ENCODE measurements at places on chromosomes 6 and 20.

GRCh38 chr20:47785854-47786764, 828 bp upstream of the SULF2 start:
- DNase-seq: peak; percentile 85

GRCh38 chr6:158909938-158910337, 90.1 kb downstream of the RSPH3 start:
- DNase-seq: no peak

DNA sequence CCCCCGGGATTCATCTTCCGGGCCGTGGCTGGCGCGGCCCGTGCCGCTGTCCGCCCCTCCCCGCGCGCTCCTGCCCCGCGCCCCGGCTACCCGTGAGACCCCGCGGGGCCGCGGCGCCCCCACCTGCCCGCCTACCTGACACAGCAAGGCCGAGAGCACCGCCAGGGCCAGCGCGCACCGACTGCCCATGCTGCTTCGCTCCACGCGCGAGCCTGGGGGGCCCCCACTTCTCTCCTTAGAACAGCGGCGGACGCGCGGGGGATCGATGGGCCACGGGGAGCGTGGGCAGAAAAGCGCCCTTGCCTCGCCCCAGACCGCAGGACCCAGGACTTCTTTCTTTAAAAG, 955 bp downstream of the DLL1 start:
- no peak for DNase-seq

GRCh38 chr20:60137657-60138245, 179.5 kb downstream of the CDH26 start:
- no peak for DNase-seq

DNA sequence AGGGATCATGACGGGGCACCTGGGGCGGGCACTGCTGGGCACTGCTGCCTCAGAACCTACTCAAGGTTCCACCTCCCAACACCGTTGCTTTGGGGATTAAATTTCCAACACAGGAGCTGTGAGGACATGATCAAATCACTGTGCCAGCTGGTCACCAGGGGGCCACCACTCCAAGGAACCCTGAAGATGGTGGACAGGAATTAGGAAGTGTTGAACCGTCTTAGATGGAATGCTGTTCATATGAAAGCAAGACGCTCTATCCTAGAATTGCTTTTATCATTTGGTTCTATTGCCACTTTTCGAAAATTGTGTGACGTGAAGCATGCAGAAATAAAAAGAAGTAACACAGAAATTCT, 140.3 kb downstream of the DLL1 start:
- no peak for DNase-seq

GRCh38 chr6:64553249-64553786, 917.7 kb downstream of the PHF3 start:
- DNase-seq: no peak

- DNase-seq: no peak
These were observed 480.0 kb downstream of the MEI4 start for GRCh38 chr6:78132671-78133410.

DNA sequence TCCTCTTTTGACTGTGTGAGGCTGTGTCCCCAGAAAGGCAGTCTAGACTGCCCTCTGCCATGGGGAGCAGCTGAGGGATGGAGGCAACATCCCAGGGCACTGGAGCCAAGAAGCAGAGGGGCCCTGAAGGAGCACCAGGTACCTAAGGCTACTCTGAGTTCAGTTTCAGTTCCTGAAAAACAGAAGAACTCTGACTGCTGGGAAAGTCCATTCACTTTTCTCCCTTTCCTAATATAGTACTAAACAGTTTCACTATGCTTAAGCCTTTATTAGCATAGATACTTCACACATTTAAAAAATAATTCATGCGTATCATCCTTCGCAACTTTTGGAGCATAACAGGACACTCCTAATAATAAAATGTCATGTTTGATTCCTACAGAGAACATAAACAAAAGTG, 130.0 kb downstream of the FOXC1 start:
- no peak for DNase-seq

DNA sequence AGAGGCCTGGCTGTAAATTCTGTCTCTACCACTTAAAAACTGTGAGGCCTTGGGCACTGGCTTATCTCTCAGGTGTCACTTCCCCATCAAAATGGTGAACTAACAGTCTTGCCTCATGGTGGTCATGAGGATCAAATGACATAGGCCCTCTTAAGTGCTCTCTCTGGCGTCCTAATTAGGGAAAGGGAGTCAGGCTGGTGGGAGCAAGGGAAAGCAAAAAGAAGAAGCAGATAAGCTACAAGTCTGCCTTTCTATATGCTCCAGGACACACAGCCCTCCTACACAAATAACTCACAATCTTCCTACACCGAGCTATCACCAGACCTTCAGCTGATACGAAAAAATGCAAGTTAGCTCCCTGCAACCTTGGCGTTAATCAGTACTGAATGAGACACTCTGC, 19.5 kb upstream of the SLC22A16 start:
- no peak for DNase-seq

GRCh38 chr6:159693894-159694545, 979 bp upstream of the SOD2 start:
- DNase-seq: no peak

GRCh38 chr6:160273750-160274149, 15.1 kb upstream of the SLC22A2 start:
- DNase-seq: no peak

GRCh38 chr6:122063761-122064160, 335.7 kb upstream of the HSF2 start:
- no peak for DNase-seq

DNA sequence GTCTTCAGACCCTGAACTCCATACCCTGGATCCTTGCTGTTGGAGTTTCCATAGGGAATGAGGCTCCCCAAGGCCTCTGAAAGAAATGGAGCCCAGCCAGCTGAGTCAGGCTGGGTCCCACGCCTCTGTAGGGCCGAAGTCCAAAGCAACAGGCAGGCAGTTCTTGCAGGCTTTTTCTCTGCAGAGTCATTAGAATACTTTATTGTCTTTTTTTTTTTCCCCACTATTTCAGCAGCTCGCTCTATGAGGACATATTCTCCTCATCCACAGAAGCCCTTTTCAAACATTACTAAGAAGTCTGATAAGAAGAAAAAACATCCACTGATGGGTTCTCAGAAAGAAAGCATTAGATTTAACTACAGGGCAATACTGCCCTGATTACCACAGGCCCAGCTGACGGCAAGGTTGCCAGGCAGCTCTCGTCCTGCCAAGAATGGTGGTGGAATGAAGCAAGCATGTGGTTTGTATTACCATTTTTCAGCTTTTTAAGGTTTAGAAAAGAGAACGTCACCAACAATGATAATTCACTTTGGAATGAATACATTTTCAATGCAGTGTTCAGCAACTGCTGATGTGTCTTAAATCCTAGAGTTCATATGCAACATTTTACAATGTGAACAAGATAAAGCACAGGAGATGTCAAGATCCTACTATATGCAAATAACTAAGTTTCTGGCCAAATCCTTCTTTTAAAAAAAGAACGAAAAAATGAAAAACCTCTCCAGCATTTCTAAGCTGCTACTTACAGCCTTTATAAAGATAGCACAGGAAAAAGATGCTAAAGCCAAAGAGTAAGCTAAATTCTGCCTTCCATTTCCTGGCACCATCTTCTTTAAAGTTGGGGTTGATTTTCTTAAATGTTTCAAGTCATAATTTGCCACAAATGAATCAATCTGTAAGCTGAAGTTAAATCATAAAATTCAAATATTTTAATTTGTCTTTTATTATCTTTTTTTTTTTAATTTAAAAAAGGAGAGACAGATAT, 223.6 kb upstream of the CITED2 start:
- peak; percentile 85 for DNase-seq

- DNase-seq: no peak
These were observed 46.6 kb downstream of the MOXD1 start for GRCh38 chr6:132354517-132355167.

- no peak for DNase-seq
These were observed 83.7 kb upstream of the CCDC28A start for GRCh38 chr6:138689849-138690248.

GRCh38 chr6:166078294-166078693, 89.4 kb downstream of the TBXT start:
- peak; percentile 90 for DNase-seq

GRCh38 chr6:149934249-149935156, 7.3 kb upstream of the ULBP2 start:
- DNase-seq: peak; percentile 54

DNA sequence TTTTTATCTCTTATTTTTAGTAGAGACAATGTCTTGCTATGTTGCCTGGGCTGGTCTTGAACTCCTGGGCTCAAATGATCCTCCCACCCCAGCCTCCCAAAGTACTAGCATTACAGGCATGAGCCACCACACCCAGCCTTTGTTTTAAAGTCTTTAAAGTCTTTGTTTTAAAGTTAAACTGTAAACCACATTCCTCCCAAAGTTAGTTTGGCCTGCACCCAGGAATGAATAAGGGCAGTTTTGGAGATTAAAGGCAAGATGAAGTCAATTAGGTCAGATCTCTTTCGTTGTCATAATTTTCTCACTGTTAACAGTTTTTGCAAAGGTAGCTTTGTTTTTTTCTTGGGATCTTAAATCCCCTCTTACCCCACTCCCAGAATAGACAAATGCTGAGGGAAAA, 63.8 kb downstream of the UBR2 start:
- no peak for DNase-seq

- DNase-seq: no peak
These were observed 36.1 kb upstream of the FBXO30 start for GRCh38 chr6:145850671-145851070.

DNA sequence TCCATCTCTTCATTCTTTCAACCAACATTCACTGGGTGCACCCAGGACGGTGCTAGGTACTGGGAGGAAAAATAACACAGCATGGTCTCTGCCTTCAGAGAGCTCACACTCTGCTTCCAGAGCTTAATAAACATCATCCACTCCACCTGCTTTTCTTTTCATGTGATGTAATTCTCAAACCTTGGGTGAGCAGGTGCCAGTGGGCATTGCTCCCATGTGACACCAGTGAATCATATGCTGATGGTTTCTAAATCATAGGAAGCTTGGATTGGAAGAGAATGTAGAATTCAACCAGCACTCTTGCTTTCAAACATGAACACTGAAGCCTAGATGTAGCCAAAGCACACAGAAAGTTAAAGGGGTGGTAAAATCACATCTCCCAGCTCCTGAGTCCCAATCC, 189.8 kb downstream of the FOXA2 start:
- DNase-seq: no peak

DNA sequence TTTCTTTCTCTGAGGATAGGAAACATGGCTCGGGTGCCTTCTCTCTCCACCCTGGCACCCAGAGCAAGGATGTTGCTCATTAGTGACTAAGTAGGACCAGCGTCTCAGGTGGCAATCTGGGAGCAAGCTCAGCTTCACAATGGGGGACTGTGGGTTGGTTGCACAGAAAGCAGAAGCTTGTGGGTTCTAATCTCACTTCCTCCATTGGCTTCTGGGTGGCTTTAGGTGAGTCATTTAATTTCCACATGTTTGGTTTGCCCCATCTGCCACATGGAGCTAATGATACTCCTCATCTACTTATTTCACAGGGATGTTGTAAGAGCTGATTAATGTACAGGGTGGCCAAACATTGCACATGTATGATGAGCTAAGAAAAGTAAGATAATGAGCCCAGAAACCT, 54.8 kb upstream of the AKIRIN2 start:
- DNase-seq: peak; percentile 63

- DNase-seq: peak; percentile 30
These were observed 30.3 kb downstream of the RREB1 start for GRCh38 chr6:7138046-7138531.

GRCh38 chr20:49936153-49937026, at the start of gene RNF114:
TSS of gene RNF114 (plus strand) at chr20:49936397. CDS start at chr20:49936413, 16 bp downstream.
- peak; percentile 99 for DNase-seq

DNA sequence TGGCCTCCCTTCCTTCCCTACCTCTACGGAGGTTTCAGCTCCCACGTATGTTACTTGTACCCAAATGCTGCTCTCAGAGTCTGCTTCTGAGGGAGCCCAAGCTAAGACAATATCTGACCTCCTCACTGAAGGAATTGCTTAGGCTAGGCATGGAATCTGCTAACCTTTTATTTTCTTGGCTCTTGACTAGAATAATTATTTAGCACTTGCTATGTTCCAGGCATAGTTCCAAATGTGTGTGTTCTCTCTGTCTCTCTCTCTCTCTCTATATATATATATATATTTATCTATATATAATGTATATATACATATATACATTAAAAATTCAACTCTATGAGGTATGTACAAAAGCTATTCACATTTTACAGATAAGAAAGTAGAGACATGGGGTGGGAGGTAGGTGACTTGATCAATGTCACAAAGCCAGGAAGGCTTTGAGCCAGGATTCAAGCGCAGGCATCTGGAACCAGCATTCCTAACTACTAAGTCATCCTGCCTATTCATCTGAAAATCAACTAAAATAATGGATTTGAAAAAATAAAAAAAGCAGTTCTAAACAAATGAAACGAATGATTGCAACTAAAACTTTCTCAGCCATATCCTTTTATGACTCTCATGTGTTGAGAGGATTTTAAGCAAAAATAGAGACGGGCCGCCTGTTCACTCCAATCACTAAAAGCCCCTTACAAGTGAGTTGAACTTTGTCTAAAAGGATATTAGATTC, 189.7 kb upstream of the JAG1 start:
- DNase-seq: peak; percentile 66

GRCh38 chr6:40950986-40951698, 87.9 kb downstream of the UNC5CL start:
- DNase-seq: peak; percentile 54

DNA sequence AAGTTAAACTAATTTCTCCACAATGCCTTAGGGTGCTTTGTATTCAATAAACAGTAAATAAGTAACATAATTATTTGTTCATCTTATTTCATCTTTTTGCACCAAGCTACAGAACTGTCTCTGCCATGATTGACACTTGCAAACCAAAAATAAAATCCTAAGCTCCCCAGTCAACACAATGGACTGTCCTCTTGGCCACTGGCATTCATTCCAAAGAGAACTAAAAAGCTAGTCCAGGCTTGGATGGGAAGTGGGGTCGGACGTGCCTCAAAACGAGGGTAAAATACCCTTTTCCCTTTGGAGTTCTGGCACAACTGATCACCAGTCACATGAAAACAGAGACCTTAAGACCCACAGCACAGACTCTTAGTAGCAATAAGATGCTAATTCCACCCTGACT, 66.4 kb upstream of the THBS2 start:
- DNase-seq: peak; percentile 73

DNA sequence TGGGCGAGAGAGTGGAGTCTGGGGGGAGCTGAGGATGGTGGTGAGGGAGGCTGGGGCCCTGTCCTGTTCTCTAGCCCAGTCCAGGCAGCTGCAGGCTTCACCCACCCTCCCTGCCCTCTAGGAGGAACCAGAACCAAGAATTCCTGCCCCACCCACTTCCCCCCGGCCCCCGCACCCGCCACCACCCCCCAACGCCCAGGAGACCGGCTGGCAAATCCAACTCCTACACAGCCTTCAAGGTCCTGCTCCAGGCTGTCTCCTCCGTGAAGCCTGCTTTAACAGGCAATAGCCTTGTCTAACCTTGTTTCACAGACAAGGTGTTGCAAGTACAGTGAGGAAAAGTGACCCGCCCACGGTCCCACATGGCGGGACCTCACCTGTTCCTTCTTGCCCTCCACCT, 2.4 kb downstream of the SPDEF start:
- no peak for DNase-seq

DNA sequence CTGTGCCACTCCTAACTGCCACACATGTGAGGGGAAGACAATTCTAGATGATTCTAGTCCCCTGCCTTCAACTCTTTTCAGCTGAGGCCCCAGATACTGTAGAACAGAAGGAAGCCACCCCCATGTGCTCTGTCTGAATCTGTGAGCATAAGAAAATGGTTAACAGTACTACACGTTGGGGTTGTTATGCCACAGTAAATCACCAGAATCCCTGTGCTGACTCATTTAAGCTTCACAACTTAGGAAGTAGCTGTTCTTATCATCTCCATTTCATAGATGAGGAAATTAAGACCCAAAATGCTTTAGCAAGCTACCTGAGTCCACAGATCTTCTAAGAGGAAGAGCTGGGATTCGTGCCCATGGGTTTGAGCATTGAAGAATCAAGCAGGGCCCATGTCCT, 27.4 kb upstream of the SCRT2 start:
- DNase-seq: no peak

Measured in AG20443 (cell line).